Activated T-helper 9 cell treated with anti-CD3 and anti-CD28 coated beads, Interleukin-2, amount 50 U/mL, for 16 hours (primary cell): ENCODE measurements at places on chromosomes 2 and 18.

- DNase-seq: no peak
These were observed 70.5 kb upstream of the ZNF516 start for GRCh38 chr18:76565238-76566173.

GRCh38 chr18:70333757-70334156 is 44.9 kb downstream of the SOCS6 start:
- DNase-seq: no peak

DNA sequence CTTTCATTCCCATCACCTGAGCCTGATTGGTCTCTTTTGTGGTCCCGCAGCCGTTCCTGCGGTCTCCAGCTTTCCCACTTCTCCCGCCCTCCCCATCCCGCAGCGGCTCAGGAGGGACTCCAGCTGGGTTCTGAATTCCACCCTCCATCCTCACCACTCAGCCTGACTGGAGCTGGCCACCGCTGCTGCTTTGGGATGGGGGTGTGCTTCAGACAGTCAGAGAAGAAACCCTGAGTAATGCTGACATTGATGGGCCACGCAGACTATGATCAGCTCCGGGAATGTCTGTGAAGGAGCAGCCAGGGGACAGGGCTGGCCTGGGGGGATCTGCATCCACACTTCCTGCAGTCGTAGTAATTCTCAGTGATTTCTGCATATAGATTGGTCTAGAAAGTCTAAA is 45.9 kb upstream of the TXNDC2 start:
- no peak for DNase-seq

DNA sequence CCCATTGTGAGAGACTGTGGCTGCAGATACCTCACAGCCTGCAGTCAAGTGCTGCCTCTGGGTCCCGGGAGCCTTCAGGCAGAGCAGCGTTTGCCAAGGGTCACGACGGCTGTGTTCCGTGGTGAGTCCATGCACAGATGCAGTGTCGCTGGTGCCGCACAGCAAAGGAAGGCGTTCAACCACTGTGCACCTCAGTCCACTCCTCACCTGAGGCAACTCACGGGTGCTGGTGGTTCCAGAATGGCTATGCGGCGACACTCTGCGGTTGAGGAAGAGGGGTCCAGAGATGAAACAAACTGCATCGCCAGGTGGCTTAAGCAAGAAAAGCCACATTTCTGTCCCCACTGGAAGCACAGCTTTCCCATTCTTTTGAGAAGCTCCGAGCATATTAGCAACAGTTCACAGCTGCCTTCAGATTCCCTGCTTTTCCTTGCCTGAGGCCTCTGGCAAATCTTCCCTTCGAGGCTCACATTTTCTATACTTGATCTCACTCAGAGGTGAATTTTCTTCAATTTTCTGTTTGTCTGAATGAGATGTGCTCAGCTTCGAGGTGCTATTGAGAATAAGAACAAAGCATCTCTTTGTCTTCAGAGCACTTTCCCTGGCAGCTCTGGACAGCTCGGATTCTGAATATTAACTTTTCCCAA is 208.8 kb upstream of the TWIST2 start:
- DNase-seq: no peak

- DNase-seq: no peak
These were observed 48.3 kb downstream of the RAB31 start for GRCh38 chr18:9756271-9756932.

DNA sequence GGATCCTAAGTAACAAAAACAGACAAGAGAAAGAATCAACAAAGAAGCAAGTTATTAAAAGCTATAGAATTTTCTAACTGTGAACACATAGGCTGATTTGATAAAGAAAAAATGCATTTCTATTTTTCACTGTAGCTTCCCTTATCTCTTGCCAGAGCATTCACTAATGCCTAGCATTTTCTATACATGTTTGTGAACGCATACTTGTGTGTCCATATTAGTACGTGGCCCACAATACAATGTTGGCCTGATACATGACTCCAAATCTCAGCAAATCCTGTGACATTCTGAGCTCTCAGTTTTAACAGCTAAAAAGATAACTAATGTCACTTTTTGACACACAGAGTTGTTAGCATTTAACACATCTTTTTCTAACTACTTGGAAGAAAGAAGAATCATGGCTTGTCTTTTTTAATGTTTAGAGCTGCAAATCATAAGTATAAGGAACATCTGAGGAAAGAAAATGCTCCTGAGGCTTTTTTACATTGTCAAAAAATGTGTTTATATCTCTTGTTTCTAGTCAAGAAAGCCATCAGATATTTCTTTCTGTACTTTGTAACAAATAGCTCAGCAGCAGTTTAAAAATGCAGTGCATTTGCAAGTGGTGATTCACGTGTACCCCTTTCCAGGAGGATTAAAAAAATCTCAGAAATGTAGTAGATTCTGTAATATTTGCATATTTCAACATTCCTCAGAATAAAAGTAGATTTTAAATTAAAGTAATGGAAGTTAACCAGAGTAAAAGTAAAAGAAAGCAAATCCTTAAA is 1646.8 kb upstream of the TMEFF2 start:
- no peak for DNase-seq

- DNase-seq: no peak
These were observed 943.9 kb downstream of the EPHA4 start for GRCh38 chr2:220628252-220628651.

- DNase-seq: no peak
These were observed 159.8 kb downstream of the TAF4B start for GRCh38 chr18:26386002-26386401.

DNA sequence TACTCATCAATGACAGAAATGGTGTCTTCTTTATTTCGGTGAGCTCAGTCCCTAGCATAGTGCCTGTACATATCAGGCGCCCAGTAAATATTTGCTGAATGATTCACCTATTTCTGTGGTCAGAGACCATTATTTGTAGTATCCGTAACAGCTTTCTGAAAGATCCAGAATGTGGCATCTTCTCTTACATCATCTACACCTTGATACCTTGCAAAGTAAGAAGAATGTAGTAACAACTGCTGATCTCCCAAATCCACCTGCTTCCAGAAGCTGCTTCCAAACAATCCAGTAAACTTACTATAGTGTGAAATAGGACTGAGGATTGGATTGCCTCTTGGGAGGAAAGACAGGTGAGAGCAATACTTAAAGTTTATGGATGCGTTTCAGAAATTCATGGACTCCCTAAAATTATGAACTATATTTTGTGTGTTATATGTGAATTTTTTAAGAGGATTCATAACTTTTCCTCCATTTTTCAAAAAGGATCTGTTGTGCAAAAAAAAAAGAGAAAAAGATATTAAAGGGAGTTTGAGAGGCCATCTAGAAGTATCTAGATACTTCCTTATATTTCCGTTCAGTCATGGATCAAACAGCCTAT is 945 bp upstream of the ASXL2 start:
- no peak for DNase-seq
